ENCODE measurements at places on chromosomes 5 and 9.

DNA sequence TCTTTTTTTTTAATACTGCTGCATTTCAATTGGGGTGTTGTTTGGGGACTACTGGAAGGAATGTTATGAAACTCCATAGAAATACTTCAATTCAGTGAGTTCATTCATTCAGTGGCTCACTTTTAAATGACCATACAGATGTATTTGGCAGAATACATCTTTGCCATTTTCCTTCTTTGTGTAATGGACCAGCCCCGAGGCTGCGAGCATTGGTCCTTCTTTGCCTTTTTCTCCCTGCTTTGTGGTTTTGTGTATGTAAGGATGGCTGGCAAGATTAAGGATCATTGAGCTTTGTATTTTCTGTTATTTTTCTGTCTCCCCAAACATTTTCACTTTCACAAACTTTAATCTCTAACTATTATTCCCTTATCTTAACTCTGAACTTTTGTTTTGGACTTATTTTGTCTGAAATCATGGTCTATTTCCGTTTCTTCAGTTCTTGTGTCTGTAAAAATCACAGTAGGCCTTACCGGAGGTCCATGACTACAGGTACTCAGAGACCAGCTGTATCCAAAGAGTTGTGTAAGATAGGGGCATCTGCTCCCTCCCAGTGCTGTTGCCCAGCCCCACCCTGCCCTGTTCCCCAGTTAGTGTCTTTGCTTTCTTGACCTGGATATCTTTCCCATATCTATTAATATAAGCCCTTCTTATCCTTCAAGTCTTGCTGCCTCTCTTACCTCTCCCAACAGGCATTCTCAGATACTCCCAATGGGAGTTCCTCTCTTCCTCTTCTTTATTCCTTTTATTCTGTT lies 154.3 kb upstream of the DMRT1 start:
- DNase-seq = no peak

DNA sequence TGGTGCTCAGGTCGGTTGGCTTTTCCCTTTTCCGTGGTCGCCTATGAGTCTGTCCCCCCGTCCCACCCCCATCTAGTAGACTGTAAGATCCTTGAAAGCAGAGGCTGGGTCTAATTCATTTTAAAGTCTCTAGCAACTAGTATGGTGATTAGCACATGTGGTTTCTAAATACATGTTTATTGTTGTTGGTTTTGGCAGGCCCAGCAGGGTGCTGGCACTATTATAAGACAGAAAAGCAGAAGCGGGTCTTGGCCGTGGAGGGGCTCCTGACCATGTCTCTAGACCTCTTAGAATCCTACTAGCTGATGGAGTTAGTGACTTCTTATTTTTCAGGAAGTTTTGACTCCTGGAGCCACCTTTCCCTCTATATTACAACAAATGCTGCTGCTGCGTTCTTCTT lies 61.5 kb upstream of the TNFSF8 start:
- no peak for DNase-seq

DNA sequence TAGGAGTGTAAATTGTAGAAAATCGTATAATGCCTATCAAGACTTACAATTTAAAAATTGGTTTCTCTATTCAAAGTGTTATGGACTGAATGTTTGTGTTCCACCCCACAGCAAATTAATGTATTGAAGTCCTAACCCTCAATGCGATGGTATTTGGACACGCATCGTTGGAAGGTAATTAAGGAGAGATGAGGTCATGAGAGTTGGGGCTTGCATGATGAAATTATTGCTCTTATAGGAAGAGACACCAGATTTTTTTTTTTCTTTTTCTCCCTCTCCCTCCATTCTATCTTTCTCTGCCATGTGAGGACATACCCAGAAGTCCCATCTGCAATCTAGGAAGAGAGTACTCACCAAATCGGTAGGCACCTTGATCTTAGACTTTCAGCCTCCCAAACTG lies 189.2 kb downstream of the MAN2A1 start:
- no peak for DNase-seq

- DNase-seq = no peak
Measured at GRCh38 chr9:24218656-24219055, 327.0 kb downstream of the IZUMO3 start.

GRCh38 chr5:9428272-9428671 lies 117.6 kb downstream of the SEMA5A start:
- no peak for DNase-seq

- peak; percentile 62 for DNase-seq
Measured at GRCh38 chr9:105132606-105133005, 111.8 kb upstream of the SLC44A1 start.

GRCh38 chr9:119278171-119278570 lies 91.1 kb downstream of the BRINP1 start:
- no peak for DNase-seq

GRCh38 chr9:22990349-22990748 lies 543.7 kb downstream of the DMRTA1 start:
- DNase-seq = no peak

DNA sequence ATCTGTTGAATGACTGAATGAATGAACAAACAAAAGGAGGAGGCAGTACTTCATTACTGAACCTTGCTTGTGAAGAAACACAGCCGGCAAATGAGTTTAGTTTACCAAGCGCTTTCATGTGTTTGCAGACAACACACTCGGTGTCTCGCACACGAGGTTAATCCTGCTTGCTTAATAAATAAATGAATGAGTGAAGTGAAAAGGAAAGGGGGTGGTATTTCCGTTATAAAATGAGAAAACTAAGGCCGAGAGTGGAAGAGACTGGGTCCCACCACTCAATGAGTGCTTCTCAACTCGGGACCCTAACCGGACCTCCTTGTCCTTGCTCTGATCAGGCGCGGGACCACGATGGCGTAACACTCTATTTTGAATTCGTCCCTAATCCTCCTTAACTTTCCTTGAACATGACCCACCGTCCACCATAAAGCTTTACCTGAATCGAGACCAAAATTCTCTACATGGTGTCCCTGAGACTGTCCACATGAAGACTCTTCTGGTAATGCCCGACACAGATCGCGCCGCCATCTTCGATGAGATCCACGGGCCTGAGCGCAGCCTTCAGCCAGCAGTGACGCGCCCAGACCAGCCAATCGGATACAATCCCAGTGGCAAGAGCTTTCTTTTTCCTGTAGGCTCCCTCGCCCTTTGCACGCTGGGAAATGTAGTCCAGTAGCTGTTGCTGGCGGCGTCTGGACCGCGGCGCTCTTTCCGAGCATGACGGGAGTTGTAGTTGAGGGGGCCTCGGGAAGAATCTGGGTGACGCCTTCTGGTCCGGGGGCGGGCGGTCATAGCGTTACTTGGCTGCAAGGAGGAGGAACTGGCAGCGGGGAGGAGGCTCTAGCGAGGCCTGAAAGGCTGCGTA lies at the start of the genes MRPL50 and ZNF189:
TSS of gene MRPL50 (minus strand) at position 551 of the 862 bp plus-strand sequence. CDS start at position 525, 26 bp downstream.
TSS of gene ZNF189 (plus strand) at position 784 of the 862 bp plus-strand sequence. CDS start 306 bp downstream, outside the sequence.
- DNase-seq = peak; percentile 98

Measured in GM04504 (cell line).